Smooth muscle cell of bladder (primary cell): ENCODE measurements at places on chromosomes 13 and 19. TPM values are rescaled to one million over a fixed set of nuclear protein-coding genes. Genes with fewer than 3 reads are reported as not detected.

THSD1 gene
- total RNA-seq: 5.0 and 5.3 TPM in 2 replicates

LGALS7 gene
- not detected in 2 replicates for total RNA-seq

CBARP gene
- 1.00 and 1.8 TPM in 2 replicates for total RNA-seq

HIPK4 gene
- 0.14 and 0.18 TPM in 2 replicates for total RNA-seq

RASL11A gene
- 46.2 and 70.1 TPM in 2 replicates for total RNA-seq

NALCN gene
- 5.1 and 11.6 TPM in 2 replicates for total RNA-seq

RFPL4A gene
- not detected in 2 replicates for total RNA-seq

ZNF442 gene
- 3.6 and 4.7 TPM in 2 replicates for total RNA-seq

KLK3 gene
- not detected in 2 replicates for total RNA-seq

ADGRL1 gene
- total RNA-seq: 2.0 and 4.3 TPM in 2 replicates

PLIN5 gene
- not detected in 2 replicates for total RNA-seq

DOCK6 gene
- total RNA-seq: 5.0 and 7.0 TPM in 2 replicates

DCT gene
- total RNA-seq: under 0.01 and 0.09 TPM in 2 replicates

KLHL26 gene
- total RNA-seq: 3.1 and 3.7 TPM in 2 replicates

CYP4F3 gene
- total RNA-seq: not detected in 2 replicates

TNNT1 gene
- 1.6 and 2.7 TPM in 2 replicates for total RNA-seq

TNFSF9 gene
- 0.28 and 0.37 TPM in 2 replicates for total RNA-seq

NAPA gene
- 50.0 and 54.6 TPM in 2 replicates for total RNA-seq

CLC gene
- not detected in 2 replicates for total RNA-seq

TLE6 gene
- 2.4 and 3.4 TPM in 2 replicates for total RNA-seq

EEF1AKMT1 gene
- total RNA-seq: 7.7 and 8.1 TPM in 2 replicates

PBX4 gene
- 0.43 and 0.55 TPM in 2 replicates for total RNA-seq

FFAR1 gene
- total RNA-seq: not detected in 2 replicates

IPO5 gene
- 126 and 163 TPM in 2 replicates for total RNA-seq

NKPD1 gene
- total RNA-seq: 0.14 and 0.18 TPM in 2 replicates

OR7D2 gene
- total RNA-seq: not detected in 2 replicates

FGF21 gene
- 0.14 and 0.28 TPM in 2 replicates for total RNA-seq

IZUMO2 gene
- not detected in 2 replicates for total RNA-seq

GIPC3 gene
- not detected in 2 replicates for total RNA-seq

ZNF560 gene
- total RNA-seq: 0.37 and 0.57 TPM in 2 replicates

OR4F17 gene
- under 0.01 TPM in 1 of 2 replicates, not detected in the other for total RNA-seq

DLEU7 gene
- total RNA-seq: under 0.01 TPM in 1 of 2 replicates, not detected in the other
